NCI-H1694 treated with DMSO at 0.1 percent for 48 hours (cell line): ENCODE measurements at places on chromosomes 3 and 15.

DNA sequence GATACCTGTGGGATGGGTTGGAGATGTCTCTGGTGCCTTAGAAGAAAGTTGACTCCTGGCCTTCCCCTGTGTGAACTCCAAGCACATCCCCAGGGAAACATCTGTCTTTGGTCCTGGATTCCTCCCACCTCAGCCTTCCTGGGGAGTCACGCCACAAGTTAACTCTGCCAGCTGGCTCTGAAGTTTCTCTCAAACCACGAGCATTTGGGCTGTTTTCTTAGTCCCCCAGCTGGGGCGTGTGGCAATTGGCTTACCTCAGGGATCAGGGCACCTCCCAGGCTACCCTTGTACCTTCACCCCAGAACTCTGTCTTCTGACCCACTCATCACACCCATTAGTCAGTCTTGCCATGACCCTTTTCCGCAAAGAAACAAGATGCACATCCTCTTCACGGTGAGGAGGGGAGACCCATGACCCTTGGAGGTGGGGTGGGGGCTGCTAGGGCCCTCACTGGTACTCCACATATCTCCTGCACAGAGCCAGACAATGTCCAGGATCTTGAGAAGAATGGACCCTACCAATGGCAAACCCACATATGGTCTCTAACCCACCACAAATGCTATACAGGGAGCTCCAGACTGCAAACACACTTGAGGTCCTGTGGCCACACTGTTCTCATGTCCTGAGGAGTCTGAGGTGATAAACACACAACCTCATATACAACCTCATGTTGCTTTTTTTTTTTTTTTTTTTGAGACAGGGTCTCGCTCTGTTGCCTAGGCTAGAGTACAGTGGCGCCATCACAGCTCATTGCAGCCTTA lies 3.9 kb downstream of the NEIL1 start:
- no peak for DNase-seq

DNA sequence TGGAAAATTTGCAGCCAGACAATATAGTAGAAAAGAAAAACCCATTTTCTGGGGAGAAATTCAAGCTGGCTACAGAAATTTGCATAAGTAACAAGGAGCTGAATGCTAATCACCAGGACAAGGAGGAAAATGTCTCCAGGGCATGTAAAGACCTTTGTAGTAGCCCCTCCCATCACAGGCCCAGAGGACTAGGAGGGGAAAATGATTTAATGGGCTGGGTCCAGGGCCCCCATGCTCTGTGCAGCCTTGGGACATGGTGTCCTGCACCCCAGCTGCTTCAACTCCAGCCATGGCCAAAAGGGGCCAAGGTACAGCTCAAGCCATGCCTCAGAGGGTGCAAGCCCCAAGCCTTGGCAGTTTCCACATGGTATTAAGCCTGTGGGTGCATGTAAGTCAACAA lies 197.6 kb upstream of the POU1F1 start:
- DNase-seq = no peak

GRCh38 chr3:15645740-15646501 lies 44.4 kb downstream of the BTD start:
- no peak for DNase-seq

GRCh38 chr15:96361309-96362010 lies 31.0 kb downstream of the NR2F2 start:
- DNase-seq = no peak

- no peak for DNase-seq
These were observed 422.4 kb downstream of the DIPK2A start for GRCh38 chr3:144394032-144394431.

DNA sequence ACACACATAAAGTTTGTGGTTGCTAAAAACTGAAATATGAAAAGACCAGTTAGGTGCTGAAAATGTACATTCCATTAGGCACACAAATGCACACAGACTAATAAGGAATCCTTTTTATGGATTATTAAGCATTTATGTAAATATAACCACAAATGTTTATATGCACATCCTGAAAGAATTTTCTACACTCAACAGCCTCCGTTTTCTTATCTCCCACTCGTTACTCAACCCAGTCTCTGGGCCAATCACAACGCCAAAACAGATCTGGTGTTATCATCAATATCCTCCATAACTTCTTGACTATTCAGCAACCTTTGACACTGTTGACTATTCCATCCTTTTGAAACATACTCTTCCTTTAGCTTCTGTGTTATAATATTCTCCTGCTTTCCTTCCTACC lies 136.4 kb downstream of the ATP8B4 start:
- no peak for DNase-seq

GRCh38 chr3:142724682-142725356 lies 985 bp downstream of the TRPC1 start:
- DNase-seq = peak; percentile 37

- DNase-seq = no peak
These were observed 52.9 kb downstream of the FEM1B start for GRCh38 chr15:68330416-68330815.

GRCh38 chr3:76624164-76624563 lies 415.7 kb upstream of the ROBO2 start:
- DNase-seq = no peak

- DNase-seq = no peak
These were observed 118.0 kb upstream of the C3orf80 start for GRCh38 chr3:160106905-160107861.

DNA sequence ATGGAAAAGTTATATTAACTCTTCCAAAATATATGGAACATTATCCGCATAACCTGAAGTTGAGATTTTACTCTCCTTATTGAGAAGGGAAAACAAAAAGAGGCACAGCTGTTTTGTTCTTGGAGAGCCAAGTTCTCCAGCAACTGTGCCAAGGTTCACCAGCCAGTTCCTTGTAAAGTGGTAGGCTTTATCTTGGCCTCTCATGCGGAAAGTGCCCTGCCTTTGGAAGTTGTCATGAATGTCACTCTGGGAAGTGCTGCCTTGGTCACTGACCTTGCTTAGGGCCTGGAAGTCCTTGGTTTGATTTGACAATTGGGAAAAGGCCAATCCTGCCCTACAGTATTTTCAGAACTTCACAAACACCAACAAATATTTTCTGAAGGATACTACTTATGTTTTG lies 44.2 kb upstream of the THRB start:
- no peak for DNase-seq

- no peak for DNase-seq
These were observed 6.7 kb downstream of the CCR5AS start for GRCh38 chr3:46400000-46400734.

DNA sequence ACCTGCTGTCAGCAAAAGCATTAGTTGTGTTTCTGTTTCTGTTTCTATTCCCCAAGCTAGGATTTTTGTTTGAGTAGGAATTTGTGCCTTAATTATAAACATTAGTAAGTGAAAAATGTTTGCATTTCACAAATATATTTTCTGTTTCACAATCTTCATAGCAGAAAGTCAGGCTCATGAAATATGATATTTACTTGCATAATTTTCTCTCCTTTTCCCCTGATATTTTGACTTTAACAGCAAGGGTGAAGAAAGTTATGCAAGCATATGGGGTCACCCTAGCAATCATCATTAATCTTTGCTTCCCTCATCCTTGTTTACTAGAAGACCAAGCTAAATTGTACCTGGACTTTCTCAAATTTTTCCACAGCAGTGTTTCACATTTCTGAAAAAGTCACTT lies 140.3 kb upstream of the SEMA6D start:
- no peak for DNase-seq

DNA sequence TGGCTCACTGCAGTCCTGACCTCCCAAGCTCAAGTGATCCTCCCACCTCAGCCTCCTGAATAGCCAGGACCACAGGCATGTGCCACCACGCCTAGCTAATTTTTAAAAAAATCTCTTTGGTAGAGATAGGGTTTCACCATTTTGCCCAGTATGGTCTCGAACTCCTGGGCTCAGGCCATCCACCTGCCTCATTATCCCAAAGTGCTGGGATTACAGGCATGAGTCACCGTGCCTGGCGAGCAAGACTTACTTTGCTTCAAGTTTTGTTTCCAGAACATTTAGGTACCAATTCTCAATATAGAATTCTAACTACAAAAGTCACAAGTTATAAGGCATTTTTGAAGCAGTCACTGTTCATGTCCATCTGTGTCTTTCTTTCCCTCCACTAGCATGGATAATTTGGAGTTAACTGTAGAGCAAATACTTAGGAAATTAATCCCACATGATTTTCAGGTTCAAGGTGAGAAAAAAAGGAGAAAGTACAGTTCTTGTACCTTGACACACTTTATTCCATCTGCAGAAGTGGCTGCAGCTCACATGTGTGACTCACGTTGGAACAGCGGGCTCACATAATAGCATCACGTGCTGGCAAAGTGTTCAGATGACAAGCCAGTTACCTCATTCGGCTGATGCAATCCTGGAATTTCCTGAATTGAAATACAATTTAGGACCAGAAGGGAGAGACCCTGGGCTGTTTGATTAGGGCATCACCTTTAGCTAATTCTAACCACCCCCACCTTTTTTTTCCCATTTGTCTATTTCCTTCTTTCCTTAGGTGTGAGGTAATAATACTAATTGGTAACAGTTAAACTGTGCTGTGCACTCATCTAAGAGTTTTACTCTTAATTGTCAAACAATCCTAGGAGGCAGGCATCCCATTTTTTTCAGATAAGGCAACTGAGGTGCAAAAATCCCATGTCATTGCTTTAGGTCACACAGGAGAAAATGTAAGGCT lies 46.9 kb upstream of the NEDD4 start:
- peak; percentile 31 for DNase-seq

- no peak for DNase-seq
These were observed 426 bp upstream of the SUMF1 start for GRCh38 chr3:4467522-4467867.

- peak; percentile 80 for DNase-seq
These were observed 49.7 kb downstream of the SEMA5B start for GRCh38 chr3:122977746-122978466.

GRCh38 chr3:168002786-168003368 lies 92.8 kb downstream of the GOLIM4 start:
- no peak for DNase-seq

- no peak for DNase-seq
These were observed 26.2 kb downstream of the CFAP20DC start for GRCh38 chr3:59023612-59024011.

- no peak for DNase-seq
These were observed 92.1 kb downstream of the HHLA2 start for GRCh38 chr3:108388136-108389132.

- DNase-seq = no peak
These were observed 261.4 kb downstream of the GBE1 start for GRCh38 chr3:81500039-81500438.

DNA sequence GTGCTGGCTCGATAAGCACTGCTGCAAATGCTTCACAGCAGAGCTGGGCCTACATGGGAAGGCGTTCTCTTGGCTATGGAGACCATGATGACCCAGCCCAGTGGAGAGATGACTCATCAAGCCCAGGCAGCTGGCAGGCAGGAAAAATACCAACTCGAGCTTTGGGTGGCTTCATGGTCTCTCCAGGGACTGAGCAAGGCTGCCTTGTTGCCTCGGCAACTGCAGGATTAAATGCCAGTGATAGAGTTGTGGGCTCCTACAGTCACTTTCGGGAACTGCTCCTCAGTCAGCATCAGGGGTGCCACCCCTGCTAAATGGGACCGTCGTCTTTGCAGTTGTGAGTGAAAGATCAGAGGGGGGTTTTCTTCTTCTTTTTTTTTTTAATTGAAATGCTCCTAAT lies 54.6 kb upstream of the MYZAP start:
- peak; percentile 28 for DNase-seq

GRCh38 chr3:12400616-12401194 lies 83.6 kb upstream of the TSEN2 start:
- no peak for DNase-seq

DNA sequence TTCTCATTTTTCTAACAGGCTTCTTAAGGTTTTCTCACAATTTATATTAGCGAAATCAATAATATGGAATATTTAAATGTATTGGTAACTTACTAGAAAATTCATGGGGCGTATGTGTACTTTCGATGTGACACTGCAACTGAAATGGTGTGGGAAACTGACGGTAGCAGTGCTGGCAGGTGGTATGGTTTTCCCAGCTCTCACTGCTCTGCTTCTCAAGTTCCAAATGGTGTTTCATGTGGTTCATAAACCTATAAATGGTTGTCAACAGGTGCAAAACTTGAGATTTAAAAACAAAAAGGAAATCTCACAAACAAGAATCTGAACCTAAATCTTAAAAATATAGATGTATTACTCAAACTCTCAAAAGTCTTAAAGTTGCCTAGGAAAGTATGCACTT lies 54.7 kb downstream of the ZNF280D start:
- no peak for DNase-seq

GRCh38 chr15:89105147-89105546 lies 16.9 kb downstream of the ABHD2 start:
- no peak for DNase-seq
